Central memory CD4-positive, alpha-beta T cell (primary cell): ENCODE measurements at places on chromosomes 6 and 20.

DNA sequence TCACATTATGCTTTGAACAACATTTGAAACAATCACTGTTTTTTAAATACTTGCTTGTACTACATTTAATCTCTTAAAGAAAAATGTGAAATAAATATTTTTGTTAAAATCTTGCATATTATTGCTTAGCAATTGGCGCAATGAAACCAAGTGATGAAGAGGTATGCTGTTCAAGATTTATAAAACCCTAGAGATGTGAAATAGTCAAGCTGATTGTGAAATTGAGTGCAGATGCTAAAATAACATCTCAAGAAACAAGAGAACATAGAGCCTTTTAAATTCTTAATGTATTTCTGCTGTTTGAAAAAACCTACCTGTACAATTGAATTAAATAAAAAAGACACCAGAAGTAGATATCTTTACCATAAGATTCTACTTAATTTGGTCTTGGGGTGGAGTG lies 179.2 kb upstream of the MCHR2 start:
- no peak for DNase-seq

DNA sequence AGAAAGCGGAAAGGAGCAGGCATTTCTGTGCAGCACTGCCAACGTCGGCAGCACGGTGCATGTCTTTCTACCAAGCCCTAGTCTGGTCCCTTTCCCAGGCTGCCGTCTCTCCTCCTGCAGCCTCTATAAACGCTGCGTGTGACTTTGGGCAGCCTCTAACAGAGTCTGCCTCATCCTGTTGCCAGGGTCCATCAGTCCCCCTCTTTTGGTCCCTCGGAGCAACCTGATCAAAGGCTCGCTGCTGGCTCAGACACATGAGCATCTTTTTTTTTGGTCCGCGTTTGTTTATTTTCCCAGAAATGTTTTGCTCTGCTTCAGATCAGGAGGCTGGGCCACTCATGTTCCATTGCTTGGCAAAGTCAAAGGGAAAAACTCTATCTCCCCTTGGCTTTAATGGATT lies 166.8 kb upstream of the CST7 start:
- no peak for DNase-seq

GRCh38 chr6:44335631-44336030 lies 6.8 kb upstream of the SPATS1 start:
- DNase-seq, result no peak

DNA sequence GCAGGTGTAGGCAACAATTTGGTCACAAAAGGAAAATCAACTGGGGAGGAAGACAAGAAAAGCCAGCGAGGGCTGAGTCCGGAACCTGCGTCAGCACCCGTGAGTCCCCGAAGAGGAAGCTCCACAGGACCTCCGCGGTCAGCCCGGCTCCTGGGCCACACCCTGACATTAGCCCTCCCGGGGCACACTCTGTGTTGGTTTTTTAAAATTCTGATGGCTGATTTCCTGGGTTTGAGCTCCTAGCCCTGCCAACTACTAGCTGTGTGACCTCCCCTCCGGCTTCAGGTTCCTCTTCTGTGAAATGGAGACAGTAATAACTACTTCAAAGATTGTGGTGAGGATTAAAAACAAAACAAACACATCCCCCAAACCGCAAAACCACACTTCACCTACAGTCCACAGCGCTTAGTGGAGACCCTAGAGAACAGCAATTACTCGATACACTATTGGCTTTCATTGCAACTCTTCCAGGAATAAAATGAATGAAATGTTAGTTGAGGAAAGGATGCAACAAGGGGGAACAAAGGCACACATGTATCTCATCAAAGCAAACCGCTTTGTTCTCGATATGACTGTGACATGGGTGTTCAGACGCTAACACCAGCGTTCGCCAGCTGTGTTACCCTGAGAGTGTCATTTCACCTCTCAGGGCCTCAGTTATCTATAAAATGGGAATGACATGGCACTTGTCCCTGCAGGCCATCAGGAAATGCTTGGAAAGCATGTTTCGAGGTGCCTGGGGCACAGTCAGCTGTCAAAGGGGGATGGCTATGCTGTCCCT lies 985 bp downstream of the ZBP1 start:
- DNase-seq, result peak; percentile 82

DNA sequence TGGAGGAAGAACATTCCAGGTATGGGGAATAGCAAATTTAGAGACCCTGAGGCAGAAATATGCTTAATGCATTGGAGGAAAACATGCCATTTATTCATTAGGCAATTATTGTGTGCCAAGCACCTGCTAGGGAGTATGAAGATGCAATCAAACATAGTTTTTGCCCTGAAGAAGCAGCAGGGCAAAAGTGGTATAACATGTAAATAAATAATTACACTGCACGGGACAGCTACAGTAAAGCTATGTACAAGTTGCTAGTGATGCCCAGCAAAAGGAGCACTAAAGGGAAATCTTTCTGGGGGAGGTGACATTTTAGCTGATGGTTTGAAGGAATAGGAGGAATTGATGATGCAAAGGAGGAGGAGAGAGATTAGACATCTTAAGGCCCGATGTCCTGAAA lies 624 bp upstream of the TJAP1 start:
- no peak for DNase-seq

DNA sequence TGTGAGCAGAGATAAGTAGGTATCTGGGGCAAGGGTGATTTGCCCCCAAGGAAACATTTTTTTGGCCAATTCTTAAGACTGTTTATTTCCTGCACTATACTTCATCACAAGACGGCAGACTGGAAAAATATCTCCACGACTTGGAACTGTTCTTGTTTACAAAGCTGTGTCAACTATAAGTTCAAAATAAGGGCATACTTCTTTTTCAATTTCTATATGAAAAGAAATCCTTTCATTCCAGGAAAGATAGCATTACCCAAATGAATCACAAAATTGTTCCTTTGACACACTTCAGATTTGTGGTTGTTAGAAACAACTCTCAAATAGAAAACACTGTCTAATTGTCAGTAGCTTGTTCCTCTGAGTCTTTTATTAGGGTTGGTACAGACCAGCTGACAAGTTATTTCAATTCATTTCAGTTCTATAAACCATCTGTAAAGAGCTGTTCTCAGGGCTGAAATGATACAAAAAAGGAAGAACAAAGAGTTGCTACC lies 212.9 kb upstream of the PRDM1 start:
- DNase-seq, result no peak

DNA sequence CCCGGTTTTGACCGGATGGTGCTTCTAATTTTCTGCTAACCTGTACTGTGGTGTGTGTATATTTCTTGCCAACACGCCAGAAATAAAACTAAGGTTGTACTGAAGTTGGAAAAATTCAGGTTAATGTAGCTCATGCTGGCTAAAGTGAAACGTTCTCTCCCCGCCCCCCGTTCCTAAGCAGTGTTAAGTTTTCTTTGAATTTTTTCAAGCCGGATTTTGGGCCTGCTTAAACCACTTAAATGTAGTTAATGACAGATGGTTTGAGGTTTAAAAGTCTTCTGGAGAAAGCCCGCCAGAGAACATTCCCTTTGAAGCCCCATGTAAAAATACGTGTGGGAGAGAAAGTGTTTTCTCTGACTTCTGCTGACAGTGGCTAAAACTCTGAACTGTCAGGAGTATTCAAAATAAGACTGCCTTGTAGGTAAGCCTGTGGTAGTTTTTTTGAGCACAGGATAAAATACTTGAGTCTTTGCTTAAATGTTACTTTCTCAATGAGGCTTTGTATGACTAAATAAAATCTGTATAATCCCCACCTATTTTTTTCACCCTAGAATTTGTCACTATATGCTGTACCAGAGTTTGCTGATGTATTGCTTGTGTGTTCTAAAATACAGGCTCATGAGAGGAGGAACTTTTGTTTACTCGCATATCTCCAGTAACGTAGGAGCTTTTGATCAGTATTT lies 101.3 kb downstream of the OR2B2 start:
- peak; percentile 27 for DNase-seq

- no peak for DNase-seq
Observed at GRCh38 chr6:44485601-44486401, 98.3 kb downstream of the CDC5L start.

DNA sequence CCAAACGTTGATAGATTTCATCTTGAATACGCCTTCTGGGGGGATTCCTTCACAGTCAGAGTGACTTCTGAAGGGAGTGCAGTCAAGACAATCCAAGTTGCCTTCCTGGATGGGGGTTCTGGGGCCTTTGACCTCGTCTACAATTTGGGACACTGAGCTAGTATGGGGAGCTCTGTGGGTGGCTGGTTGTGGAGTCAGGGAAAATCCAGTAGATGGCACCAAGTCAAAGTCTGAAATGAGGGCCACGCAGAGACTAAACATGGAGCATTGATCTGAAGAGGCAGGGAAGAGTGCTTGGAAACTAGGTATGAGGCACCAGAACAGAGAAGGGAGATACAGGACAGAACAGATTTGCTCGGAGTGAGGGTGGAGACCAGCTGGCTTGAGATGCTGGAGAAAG lies 43.6 kb upstream of the CCN6 start:
- no peak for DNase-seq

DNA sequence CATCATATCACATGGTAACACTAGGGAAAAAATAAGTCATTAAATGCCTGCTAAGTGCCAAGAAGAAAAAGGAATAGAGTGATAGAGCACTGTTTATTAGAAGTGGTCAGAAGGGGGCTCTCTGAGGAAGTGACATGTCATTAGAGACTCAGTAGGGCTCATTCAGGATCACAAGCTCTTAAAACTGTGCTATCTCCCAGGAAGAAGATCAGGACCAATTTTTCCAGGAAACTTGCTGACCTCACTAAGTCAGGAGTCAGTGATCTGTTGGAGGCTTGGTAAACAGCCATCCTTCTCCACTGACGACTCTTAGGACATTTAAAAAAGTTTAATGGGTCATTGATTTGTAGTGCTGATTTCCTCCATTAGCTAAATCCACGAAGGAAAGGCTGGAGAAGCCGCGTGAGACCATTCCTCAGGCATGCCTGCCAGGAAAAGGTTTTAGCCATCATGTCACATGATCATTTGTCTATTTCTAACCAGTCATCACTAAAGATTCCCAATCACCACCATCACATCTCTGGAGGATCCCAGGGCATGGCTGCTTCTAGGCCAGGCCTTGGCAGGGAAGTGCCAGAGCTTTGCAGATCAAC lies 5.9 kb upstream of the PTPN1 start:
- no peak for DNase-seq

DNA sequence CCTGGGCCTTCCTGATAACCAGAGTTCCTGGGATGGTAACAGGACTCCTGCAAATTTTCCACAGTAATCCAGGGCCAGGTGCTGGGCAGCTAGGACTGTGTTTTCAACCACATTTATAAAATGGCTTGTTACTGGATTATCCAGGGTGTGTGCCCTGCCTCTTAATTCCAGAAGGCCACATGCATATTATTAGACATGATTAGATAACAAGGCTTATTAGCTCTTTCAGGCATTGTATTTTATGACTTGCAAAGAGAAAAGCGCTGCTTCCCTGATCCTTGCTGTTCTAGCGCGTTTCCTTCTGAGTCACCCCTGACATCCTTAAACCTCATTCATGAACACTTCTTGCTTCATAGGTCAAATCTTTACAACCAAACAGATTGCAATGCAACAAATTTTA lies 208.6 kb downstream of the UST start:
- DNase-seq, result no peak

DNA sequence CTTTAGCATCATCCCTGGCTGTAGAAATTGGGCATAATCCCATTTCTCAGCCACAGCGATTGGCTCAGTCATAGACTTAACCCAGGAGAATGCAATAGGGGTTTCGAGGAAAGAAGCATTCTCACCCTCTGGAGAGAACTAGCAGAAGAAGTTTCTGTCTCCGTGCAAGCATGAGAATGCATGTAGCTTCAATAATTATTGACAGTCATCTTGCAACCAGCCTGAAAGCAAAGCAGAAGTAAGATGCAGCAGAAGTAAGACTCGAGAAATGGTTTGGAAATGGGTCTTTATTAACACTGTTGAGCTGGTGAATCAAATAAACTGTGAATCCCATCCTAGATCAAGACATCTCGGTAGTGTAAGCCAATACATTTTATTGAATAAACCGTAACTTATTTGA lies 828.8 kb upstream of the GJE1 start:
- DNase-seq, result no peak

DNA sequence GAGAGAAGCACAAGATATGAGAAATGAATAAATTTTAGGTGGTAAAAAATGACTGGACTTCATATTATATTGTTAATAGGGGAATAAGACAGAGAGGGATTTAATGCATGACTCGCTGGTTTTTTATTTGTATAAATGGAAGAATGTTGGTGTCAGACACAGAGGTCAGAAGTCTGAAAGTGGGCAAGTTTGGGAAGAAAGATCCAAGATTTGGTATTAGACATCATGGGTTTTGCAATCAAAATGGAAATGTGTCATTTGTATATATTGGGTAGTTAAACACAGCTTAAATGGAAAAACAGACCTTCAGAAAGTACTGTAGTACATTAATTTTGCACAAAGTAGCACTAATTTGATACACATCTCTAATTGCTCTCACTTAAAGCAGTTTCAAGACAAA lies 96.2 kb downstream of the EYA4 start:
- no peak for DNase-seq

- peak; percentile 26 for DNase-seq
Observed at GRCh38 chr20:25470045-25470444, 62.6 kb downstream of the GINS1 start.

DNA sequence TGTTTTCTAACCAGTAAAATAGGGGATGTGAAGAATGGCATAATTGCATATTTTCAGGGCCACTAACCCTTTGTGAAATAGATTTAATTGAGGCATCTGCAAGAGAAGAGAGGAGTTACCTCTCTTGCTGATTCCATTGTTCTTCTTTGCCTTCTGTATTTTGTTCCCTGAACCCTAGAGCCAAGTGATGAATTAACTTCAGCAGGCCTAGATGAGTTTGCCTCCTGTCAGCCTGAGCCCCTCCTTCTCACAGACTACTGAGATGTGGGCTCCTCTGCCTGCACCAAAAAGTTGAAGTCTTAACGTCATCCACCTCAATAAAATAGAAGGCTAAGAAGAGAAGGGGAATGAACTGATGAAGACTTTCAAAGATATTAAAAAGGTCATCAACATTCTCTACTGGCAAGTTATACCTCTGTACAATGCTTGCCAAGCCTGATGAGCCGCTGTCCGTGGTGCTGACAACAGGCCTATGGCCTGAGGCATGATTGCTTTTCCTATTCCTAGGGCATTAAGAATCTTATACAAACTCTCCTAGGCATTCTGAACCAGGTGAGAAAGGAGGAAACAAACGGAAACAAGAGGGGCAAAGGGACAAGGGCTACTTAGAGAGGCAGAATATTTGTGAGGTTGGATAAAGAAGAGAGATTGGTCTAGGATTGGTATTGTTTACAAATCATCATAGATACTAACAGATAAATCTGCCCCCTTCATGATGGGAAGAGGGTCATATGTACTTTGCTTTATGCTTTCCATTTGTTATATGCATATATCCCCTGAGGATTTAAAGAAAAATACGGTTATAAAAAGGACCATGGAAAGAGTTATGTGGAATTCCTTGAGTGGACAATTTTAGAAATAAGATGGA lies 46.8 kb downstream of the CD24 start:
- DNase-seq, result no peak

- no peak for DNase-seq
Observed at GRCh38 chr6:36856277-36856676, 17.0 kb upstream of the CPNE5 start.

- peak; percentile 62 for DNase-seq
Observed at GRCh38 chr6:154154389-154154967, 115.4 kb downstream of the OPRM1 start.
